ENCODE measurements at places on chromosomes 5 and 9.

DNA sequence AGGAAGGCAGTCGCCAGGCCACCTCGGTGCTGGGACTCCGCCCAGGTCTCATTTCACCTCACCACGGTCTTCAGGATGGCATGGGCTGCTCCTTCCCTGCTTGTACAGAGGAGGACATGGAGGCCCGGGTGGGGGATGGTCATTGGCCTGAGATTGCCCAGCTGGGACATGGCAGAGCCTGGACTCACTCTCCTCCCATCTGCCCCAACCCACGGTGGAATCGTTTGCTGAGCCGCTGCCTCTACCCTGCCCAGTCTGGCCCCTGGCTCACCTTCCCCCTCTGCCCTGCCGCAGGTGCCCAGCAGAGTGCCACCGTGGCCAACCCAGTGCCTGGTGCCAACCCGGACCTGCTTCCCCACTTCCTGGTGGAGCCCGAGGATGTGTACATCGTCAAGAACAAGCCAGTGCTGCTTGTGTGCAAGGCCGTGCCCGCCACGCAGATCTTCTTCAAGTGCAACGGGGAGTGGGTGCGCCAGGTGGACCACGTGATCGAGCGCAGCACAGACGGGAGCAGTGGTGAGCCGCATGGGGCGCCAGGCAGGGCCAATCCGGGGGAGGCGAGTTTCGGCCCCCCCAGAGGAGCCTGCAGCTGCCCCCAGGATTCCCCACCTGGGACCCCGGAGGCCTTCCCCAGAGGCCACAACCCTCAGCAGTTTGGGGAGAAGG, 36.7 kb downstream of the HK3 start:
- DNase-seq: no peak

- no peak for DNase-seq
Observed at GRCh38 chr9:105345626-105346025, 101.2 kb downstream of the SLC44A1 start.

- DNase-seq: no peak
Observed at GRCh38 chr9:130429381-130429780, 15.4 kb upstream of the ASS1 start.

DNA sequence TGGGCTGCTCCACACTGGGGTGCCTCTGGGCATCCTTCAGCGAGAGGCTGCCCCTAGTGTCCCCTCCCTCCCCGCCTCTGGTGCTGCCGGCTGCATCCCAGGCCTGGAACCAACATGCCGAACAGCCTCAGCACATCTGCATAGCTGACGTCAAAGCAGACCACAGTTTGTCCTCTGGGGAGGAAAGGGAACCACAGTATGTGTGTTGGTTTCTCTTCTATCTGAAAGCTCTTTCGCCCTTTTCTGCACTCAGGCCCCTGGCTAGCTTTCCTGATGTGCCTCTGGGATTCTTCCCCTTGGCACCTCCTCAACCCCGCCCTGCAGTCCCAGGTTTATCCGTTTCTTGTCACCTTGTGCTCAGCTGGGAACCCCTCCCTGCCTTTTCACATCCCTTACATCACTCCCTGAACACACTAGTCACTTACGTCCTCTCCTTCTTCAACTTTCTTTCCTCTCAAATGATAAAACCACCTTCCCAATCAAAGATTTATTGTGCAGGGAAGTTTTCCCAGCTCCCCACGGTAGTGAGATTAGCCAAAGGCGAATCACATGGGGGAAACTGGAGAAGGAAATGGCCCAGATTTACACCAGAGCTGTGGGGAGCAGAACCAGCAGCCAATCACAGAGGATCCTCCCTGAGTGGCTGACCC, 35.5 kb upstream of the B4GALT1 start:
- DNase-seq: no peak

DNA sequence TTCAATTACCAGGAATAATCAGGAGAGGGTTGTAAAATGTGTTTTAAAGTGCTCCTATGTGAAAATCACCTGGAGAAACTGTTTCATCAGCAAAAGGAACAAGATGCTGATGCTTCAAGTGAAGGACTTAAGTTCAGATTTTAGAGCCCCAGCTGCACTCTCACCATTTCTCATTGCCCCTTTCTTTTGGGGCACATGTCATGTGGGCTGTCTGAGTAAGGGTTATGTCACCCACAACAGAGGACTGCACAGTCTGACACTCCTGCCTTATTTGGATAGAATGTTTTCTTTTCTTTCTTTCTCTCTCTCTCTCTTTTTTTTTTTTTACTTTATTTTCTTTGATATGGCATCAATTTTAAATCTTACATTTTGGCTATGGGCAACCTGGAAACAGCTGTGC, 204.1 kb upstream of the EFNA5 start:
- no peak for DNase-seq

- peak; percentile 22 for DNase-seq
Observed at GRCh38 chr5:131263648-131264450, at the start of gene CDC42SE2. TSS of gene CDC42SE2 (plus strand) at chr5:131264053. CDS start at chr5:131359494, 95,441 bp downstream.

DNA sequence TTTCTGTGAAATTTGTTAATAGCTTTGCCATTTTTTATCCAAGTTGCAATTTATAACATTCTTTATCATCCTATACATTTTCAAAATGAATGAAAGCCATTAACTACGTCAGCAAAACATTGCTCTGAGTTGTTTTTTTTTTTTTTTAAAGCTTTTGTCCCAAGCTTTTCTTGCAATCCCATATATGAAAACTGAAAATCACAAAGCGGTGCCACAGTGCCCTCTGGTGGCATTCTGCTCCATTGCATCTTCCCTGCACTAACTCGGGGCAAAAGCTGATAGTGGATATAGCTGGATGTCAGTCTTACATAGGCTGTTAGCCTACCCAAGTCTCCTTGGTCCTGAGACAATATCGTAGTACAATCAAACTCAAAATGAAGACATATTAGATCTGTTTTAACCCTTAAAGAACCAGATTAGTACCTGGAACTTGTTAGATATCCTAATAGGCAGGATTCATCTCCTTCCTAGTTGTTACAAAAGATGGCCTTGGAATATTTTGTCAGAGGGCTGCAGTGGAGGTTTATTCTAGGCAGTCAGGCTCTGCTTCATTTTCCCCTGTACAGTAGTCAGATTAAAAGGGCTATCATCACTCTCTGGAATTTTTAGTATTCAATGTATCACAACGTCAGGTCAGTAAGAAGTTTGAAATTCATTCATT, 669.9 kb downstream of the PTPRD start:
- peak; percentile 71 for DNase-seq

GRCh38 chr9:120480707-120481106, 99.3 kb downstream of the CDK5RAP2 start:
- DNase-seq: peak; percentile 56

DNA sequence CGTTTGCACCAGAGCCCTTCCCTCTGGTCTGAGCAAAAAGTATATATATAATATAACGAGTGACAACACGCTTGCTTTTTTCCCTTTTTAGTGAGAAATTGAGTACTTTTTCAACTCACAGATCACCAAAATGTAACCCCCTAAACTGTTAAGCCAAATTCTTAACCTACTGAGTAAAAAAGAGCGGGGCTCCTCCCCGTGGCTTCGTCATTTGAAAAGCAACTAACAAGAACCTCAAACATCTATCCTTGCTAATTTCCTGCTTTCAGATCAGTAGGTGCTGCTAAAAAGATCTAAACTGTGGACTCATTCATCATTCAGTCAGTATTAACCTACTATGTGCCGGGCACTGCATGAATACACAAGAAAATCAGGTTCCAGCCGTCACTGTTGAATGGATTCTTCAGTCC, 1.0 kb upstream of the PTBP3 start:
- DNase-seq: peak; percentile 28

DNA sequence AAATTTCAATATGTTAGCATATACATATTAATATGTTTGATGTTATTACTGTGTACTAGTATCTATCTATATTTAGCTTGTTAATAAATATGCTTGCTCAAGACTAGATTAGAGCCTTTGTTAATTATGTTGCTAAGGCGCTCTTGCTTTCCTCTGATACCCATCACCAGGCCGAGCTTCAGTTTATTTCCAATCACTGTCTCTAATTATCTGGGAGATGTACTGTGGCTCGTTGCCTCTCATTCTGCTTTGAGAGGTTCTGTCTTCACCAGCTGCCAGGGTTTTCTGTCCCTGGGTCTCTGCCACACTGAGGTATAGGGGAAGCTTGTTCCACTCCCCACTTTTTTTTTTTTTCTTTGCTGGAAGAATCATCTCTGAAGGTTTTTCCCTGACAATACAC, 21.0 kb upstream of the TAF11L2 start:
- no peak for DNase-seq

Measured in DMS153 (cell line).